Activated CD8-positive, alpha-beta memory T cell treated with anti-CD3 and anti-CD28 coated beads for 1 hour (primary cell): ENCODE measurements at places on chromosomes 7 and 10.

DNA sequence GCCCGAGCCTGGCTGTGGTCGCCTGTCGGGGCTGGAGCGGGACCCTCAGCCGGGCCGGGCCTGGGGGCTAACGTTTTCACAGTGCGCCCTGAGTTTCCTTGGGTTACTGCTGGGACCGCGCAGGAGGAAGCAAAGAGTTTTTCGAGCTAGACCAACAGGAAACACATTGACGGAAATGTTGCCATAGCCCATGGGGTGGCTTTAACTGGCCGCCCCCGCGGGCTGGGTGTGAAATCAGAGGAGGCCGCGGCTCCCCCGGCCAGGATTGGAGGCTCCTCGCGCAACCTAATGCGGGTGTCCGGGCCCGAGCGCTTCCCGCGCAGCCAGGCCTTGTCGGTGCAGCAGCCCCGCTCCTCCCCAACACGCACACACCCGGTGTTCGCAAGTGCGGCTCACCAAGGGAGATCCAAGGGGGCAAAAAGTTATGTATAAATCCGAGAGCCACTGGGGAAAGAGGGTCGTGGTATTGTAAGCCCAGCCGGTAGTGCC, 1.9 kb downstream of the HHEX start:
- DNase-seq: no peak

GRCh38 chr10:117132751-117133231, 5.3 kb downstream of the VAX1 start:
- DNase-seq: no peak

DNA sequence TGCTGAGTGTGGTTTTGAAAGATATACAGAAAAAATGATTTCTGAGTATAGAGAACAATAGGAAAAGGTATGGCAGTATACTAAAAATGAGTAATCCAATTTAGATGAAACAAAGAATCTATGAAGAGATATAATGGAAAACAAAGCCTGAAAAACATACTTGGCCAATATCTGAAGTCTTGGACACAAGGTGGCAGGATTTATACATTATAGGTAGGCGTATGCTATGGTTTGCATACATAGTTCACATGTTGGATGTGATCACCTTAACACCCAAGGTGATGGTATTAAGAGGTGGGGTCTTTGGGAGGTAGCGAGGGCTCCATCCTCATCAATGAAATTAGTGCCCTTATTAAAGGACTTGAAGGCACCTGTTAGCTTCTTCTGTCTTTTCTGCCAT, 34.5 kb upstream of the BPGM start:
- DNase-seq: no peak

DNA sequence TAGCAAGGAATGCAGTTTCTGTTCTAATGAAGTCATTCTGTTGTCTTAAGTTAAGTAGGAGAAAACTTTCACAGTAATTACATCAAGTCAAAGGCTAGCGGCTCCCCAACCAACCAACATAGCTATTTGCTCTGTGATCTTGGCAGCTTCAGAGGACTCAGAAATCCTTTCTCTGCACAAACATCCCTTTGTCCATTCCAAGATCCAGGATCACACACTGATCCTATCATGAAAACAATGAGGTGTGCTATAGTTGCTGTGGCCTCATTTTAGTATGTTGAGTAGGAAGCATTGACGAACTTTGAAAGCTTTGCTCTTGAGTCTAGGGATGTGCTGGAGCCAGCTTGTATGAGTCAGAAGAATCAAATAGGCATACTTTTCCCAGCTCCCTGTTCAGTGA, 218.2 kb upstream of the PRSS58 start:
- DNase-seq: no peak

GRCh38 chr7:128104108-128104742, 73.0 kb upstream of the LRRC4 start:
- DNase-seq: no peak

DNA sequence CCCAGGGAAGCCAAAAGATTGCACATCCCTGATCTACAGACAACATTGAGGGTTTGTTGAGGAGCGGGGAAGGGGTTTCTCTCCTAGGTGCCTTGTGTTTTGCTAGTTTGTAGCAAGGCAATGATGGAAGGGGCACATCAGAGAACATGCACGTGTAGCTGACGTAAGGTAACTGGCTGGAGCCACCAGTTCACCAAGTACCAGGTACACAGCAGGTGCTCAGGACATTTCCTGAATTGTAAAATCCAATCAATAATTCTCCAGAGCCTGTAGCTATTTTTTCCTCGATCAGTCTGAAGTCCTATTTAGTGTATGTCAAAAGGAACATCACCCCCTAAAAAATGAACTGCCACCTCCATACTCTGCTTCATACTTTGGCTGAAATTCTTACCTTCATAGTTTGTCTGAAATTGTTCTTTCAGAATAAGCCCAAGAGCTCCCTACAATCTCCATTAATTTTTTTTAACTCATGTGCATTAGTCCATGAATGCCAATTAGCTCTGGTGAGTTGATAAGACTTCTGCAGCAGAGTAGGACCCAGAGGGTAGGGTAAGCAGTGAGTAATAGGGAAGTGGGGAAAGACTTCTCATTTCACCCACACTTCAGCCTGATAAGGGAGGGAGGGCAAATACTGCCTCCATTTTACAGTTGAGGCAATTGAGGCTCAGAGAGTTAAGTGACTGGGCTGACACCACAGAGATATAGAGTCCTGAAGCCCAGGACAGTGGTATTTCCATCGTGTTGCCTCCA, 36.0 kb upstream of the SLC26A3 start:
- no peak for DNase-seq

DNA sequence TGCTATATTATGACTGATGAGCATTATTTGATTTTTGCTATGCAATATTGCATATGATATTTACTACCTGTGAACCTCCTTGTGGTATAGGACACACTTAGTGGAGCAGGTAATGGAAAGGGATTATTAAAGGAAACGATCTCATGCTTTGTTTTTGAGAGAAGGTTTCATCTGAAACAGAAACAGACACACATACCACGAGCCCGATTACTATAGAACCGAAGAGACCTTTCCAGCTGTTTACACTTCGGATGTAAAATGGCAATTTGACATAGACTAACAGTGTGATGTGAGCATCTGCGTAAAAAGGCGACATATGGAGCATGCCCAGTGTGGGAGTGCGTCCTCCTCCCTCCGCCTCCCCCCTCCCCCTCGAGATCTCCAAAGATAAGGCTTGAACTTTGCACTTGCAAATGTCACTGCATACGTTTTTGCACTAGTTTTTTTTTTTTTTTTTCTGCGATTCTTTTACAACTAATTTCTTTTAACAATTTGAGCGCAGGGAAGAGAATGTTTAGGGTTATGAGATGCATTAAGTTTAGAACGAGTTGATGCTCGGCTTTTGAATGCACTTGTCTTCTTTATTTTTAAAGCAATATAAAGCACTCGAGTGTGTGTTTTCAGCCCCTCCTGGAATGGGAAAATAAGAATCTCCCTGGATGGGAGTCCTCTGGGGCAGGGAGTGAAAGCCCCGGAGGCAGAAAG, 251.0 kb downstream of the NSUN6 start:
- no peak for DNase-seq

GRCh38 chr7:27576360-27576944, 86.2 kb downstream of the HIBADH start:
- no peak for DNase-seq

GRCh38 chr10:124043310-124044142, 49.9 kb downstream of the CHST15 start:
- DNase-seq: no peak

- DNase-seq: no peak
Observed at GRCh38 chr7:104903044-104903443, 111.0 kb upstream of the KMT2E start.

DNA sequence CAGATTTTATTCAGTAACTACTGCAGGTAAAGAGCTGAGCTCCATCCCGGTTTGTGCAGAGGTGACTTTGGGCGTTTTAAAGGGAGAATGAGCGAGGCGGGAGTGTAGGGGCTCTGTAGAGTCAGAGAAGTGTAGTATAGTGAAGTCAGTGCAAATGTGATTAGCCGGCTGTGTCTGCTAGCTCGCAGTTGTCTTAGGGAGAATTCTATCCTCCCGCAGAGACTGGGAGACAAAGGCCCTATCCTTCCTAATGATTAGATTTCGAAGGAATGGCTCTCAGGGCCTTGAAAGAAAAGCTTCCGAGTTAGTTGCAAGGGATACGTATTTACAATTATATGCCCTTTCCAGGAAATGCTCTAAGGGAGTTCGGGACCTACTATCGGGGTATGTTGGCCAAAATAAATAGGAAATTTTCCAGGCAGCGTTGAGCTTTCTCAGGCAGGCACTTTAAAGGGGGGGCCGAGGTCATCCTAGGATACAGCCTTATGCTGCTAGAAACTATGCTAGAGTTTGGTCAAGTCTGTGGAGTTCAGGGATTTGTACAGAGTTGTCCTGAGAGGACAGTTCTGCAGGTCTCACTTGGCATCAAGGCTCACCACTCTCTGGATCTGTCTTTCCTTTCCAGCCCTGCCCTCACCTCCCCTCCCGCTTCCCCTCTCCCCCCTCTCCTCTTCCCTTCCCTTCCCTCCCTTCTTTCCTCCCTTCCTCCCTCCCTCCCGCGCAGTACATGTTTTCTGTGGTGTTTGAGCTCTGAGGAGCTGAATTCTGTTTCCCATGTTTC, 825 bp downstream of the MRPL32 start:
- DNase-seq: no peak

DNA sequence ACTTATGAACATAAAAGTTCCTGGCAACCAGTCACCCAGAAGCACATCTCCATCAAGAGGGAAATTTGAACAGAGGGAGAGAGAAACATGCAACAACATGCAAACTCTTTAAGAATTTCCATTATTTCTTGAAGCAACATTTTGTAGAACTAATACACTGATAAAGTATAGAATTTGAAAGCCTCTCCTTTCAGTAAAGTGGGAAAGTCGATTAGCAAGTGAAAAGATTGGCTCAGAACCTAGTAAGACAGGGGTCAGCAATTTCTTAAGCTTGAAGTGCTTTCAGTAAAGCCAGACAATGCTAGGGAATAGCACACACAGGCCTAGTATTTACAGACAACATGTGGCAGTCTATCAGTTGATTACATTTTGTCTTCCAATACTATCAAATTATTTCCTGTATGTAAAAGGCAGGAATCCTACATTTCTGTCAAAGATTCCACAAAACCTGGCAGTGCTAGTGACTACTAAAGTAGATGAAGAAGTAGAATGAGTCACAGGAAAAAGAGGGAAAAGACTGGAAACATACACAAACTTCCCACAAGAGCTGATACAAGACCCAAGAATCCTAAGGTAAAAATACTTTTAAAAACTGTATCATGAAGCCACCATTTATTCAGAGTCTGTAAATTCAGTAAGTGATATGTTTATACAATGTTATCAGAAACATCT, 25.2 kb downstream of the DNAJC1 start:
- no peak for DNase-seq
